ENCODE measurements at places on chromosomes 6 and 20. TPM values are rescaled to one million over a fixed set of nuclear protein-coding genes. Genes with fewer than 3 reads are reported as not detected.

DNA sequence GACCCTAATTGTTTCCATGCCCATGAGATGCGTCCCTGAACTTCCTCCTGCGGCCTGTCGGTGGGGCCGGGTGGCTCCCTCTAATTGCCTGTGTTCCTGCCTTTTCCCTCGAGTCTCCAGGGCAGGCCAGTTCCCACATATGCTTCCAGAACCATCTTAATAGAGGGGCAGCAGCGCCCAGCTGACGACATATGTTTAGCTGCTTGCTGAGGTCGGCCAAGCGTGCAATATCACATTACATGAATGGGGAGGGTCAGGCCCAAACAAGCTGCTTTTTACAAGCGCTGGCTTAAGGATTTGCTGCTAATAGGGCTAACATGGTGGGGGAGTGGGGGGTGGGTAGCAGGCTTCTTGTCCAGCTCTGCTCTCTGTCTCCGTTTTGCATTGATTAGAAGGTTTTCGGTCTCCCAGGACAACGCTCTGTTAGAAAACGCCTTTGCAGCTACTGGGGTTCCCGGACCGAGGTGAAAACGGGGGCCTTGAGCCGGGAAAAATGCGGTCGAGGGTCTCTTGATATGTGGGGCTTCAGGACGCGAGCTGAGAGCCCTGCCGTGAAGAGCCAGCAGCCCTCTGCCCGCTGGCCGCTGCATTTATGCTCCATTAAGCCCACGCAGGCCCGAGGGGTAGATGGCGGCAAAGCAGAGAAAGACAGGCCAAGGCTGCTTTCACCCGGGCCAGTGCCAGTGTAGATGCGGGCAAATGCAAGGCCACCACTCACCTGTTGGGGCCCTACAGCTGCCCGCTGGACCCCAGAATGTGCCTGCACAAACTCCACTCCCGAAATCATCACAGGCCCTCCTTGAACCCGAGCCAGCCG, 308.5 kb downstream of the BMP7 start:
- H3K27ac ChIP-seq: no peak overlapping the region
- no peaks in the 10 kb centered on the region for H3K27me3 ChIP-seq
- no peak overlapping the region for H3K4me3 ChIP-seq

The PLA2G7 gene
- total RNA-seq: 1.8 TPM

GRCh38 chr20:760751-761417, 7.4 kb downstream of the SLC52A3 start:
- no peak overlapping the region for H3K4me3 ChIP-seq
- H3K27ac ChIP-seq: no peak overlapping the region
- peak; percentile 80 for DNase-seq
- peaks cover 35% of the 10 kb centered on the region for H3K27me3 ChIP-seq
- no peaks in the 10 kb centered on the region for H3K36me3 ChIP-seq
- H3K4me1 ChIP-seq: peaks cover 6% of the 10 kb centered on the region

DNA sequence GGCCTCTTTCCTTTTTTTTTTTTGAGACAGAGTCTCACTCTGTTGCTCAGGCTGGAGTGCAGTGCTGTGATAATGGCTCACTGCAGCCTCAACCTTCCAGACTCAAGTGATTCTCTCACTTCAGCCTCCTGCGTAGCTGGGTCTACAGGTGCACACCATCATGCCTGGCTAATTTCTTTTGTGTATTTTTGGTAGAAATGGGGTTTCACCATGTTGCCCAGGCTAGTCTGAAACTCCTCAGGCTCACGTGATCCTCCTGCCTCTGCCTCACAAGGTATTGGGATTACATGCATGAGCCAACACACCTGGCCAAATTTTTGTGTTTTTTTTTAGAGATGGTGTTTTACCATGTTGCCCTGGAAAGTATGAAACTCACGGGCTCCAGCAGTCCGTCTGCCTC, 29.3 kb downstream of the SRC start:
- no peak for DNase-seq
- no peaks in the 10 kb centered on the region for H3K36me3 ChIP-seq
- H3K27me3 ChIP-seq: no peaks in the 10 kb centered on the region
- no peak overlapping the region for H3K4me3 ChIP-seq
- H3K27ac ChIP-seq: no peak overlapping the region
- no peaks in the 10 kb centered on the region for H3K4me1 ChIP-seq

The EFCAB8 gene
- not detected for total RNA-seq

- H3K27ac ChIP-seq: no peak overlapping the region
- no peaks in the 10 kb centered on the region for H3K36me3 ChIP-seq
- peaks cover 12% of the 10 kb centered on the region for H3K4me1 ChIP-seq
Measured at GRCh38 chr20:50850721-50851286, 55.9 kb downstream of the BCAS4 start.

The SNAP91 gene
- 3.4 TPM for total RNA-seq
